ENCODE measurements at places on chromosomes 11 and 22.
A peak's percentile ranks its signal among the peaks of the same experiment; 100 is the strongest.

GRCh38 chr11:70255477-70256116, 14.9 kb upstream of the PPFIA1 start:
- DNase-seq, result no peak

DNA sequence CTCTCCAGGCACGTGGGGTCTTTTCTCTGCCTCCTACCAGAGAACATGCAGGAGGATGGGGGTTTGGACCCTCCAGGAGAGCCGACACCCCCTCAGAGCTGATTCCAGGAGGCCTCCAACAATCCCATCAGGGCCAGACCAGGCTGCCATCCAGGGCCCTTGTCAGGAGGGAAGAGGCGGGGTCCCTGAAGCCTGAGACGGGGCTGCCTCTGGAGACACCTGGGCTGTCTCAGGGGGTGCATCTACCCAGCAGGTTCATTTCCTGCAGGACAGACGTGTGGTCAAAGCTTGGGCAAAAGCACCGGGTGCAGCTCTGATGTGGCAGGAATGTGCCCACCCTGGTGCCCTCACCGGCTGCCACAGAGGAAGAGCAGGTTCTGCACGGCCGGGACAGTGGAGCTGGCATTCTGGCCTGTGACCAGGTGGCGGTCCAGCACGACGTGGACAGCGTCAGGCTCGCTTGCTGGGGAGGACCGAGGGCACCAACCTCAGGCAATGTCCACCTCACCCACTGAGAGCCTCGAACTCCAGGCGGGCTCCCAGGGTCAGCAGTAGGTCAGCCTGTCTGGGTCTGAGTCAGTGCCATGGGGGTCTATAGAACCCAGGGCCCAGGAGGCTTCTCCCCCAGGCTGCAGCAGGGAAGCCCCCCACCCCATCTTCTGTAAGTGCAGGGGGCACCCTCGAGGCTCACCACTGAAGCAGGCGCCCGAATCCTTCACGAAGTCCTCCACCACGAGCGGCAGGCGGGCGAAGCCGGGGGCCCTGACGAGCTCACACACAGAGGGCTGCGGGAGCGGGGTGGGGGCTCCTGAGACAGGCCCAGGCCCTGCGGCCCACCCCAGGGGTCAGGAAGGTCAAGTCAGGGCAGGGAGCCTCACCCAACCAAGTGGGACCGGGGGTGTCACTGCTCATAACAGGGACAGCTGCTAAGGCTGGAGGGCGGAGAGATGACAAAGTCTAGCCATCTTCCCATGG, 6.4 kb downstream of the GATD1 start:
- DNase-seq, result no peak

DNA sequence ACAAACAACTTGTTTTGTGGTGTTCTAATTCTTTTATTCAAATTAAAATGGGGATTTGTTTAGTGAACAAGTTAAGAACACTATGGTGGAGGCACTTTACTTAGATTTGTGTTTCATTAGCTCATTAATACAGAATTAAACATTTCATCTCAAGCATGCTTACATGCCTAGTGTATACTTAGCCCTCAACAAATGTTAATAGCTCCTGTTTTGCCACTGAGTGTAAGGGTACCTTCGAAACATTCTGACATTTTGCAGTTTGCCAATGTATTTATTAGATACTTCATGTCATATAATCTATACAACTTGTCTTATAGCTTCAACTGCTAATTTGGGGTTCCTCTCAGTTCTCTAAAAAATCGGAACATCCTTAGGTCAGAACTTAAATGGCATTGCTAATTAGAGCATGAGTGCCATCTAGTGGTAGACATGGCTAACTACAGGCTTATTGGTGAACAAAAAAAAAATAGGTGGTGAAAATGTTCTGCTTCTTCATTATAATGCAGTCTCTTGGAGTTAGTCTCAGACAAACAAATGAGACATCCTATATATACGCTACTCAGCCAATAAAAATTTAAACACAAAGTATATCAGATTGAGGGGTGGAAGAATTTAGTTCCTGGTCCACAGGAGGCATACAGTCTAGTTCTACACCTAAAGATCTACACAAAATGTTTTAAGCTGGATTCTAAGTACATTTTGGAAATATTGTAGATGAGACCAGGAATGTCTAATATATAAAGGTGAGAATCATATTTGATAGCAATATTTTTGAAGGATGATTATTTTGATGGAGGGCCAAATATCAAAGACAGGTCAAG, 4.9 kb upstream of the CNTN5 start:
- peak; percentile 62 for DNase-seq

GRCh38 chr11:130312046-130312445, 2.7 kb downstream of the ZBTB44 start:
- no peak for DNase-seq

DNA sequence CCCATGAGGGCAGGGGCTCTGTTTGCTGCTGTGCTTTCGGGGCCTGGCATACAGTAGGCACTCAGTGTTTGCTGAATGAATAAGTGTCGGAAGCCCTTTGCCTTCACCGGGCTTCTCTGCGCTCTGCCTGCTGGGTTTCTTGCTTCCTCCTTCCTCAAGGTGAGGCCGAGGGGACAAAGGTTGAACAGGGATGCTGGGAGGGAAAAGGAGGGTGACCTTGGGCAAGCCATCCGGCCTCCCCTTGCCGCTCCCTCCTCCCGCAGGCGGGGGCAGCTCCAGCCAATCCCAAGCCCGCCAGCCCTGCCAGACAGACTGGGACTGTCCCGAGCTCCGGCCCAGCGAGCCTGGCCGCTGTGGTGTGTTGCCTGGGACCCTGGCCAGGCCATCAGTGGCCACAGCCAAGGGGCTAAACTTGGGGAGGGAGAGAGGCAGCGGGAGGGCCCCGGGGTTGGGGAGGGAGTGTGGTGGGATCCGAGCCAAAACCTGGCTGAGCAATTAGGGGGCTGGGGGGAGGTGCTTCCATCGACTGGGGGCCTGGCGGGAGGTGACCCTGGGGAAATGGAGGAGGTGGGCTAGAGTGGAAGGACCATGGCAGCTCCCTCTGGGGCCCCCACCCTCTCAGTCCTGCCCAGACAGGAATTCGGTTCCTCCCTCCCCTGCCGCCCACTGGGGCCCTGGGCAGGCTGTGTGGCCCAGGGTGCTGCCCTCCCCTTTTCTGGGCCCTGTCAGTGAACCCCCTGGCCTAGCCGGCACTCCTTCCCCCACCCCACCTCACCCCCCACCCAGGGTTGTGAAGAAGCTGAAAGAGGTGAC, 3.4 kb upstream of the RCOR2 start:
- no peak for DNase-seq

DNA sequence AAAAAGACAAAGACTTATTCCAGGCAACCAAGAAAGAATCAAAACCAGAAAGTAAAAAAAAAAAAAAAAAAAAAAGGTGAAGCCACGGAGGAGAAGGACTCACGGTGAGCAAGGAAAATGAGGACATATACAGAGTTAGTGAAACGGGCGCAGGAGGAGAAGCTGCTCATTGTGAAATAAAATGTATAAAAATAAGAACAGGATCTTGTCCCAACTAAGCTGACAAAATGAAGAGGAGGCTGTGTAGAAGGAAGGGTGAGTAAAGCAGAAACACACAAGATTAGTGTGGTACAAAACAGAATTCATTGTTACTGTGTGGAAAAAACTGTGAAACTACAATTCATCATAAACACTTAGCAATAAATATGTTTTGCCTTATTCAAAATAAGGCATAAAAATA, 7.6 kb downstream of the IL17REL start:
- DNase-seq, result no peak

DNA sequence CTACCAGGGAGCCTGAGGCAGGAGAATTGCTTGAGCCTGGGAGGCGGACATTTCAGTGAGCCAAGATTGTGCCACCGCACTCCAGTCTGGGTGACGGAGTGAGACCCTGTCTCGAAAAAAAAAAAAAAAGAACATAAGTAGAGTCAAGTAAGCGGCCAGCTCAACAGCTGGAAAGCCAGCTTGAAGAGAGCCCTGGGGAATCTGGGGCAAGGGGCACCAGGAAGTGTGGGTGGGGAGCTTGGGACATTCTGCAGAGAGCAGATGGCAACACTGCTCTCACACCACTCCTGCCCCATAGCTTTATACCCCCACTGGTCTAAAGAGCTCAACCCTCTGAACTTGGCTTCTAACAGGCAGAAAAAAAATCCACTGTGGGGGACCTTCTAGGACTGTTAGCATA, 505.6 kb downstream of the BUD13 start:
- no peak for DNase-seq

GRCh38 chr22:28925916-28926315, 42.5 kb downstream of the ZNRF3 start:
- no peak for DNase-seq

DNA sequence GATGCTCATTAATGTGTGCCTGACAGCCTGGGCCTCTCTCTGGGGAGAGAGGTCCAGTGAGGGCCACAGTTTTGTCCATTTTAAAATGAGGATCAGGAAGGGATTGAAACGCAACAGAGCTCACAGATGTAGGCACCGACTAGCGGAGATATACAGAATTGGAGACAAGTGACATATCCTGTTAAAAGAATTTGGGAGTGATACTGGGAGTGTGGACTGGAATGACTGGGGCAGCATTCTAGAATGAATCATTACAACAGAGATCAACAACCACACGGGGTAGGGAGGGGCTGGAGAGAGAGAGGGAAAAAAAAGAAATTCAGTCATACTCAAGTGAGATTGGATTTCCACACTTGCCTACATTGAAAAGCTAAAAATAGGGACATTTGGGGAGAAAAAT, 2.5 kb upstream of the NCAM1 start:
- DNase-seq, result no peak

DNA sequence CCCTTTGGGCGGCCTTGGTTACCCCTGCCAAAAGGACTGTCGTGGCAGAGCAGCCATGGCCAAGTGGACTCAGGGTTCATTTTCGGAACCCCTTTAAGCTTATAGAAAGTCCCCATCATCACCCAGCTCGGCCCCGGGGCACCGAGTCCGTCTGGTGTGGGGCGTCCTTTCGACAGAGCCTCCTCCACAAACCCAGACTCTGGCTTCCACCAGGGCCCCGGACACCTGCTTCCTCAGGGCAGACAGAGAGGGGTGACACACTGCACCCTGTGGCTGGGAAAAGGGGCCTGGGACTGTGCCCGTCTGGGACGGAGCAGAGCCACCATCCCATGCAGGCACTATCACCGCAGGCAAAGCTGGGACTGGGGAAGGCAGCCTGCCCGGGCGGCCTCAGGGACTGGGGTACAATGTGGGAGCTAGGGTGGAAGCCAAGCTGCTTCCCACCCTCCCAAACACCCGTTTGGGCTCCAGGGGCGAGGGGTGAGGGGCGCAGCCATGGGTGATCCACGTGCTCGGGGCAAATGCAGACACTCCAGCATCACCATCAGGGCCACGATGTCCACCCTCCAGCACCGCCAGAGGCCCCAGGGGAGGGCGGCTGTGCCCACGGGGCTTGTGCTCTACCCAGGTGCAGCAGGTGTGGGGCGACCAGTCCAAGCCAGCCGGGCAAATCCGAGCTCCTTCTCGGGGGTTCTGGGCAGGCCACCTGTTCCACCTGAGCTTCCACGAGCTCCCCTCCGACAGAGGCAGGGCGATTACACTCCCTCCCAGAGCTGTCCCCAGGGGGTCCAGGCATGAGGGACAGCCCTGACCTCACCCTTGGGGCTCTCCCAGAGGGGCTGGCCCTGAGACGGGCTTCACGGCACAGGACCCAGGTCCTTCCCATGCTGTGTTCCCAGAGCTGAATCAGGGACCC, 11.7 kb upstream of the MRPL23 start:
- no peak for DNase-seq

GRCh38 chr11:14687456-14687855, 43.9 kb downstream of the PDE3B start:
- no peak for DNase-seq

DNA sequence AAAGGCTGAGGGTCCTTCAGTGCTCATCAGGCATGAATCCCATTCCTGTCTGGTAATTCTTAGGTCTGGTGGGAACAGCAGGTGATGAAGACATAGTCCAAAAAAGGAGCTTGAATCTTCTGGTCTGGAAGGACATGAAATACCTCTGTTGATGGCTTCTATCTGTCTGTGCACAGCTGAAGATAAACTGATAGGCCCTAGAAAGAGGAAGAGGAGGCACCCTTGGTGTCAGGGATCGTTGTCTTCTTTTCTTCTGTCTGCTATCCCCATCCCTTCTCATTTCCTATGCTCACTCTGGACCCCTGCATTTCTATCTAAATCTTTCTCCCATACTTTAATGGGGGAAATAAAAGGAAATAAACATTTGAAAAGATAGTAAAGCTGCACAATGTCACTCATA, 9.4 kb downstream of the AGBL2 start:
- no peak for DNase-seq

GRCh38 chr22:36730176-36730858, 26.8 kb upstream of the CACNG2 start:
- no peak for DNase-seq

GRCh38 chr11:76824083-76824939, 36.4 kb upstream of the ACER3 start:
- DNase-seq, result no peak

DNA sequence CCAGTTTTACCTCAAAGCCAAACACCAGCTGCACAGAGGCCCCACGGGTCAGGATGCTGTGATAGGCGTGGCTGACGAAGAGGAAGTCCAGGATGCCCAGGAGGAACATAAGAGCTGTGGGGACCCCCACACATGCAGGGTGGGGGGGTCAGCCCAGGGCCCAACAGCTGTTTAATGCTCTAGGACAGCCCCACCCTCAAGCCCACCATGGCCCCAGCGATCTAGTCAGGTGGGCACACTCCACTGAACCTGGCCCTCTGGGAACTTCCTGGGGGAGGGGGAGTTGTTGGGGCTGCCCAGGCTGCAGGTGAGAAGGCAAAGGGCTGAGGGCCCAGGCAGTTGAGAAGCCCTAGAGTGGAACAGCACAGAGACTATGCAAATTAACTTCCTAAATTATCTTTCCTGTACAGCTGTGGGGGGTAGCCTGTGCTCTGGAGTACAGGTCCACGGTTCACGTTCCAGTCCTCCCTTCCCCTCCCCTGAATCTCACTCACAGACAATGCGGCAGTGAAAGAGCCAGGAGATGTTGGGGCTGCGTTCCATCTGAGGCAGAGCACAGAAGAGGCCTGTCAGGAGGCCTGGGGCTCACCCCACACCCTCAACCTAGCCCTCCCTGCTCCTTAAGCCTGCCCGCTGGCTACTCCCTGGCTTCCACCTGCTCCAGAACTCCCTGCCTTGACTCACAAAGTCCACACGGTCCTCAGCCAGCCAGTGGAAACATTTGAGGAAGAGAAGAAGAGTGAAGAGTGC, 1.9 kb downstream of the SYVN1 start:
- DNase-seq, result no peak

- DNase-seq, result no peak
These were observed 48.4 kb upstream of the C11orf58 start for GRCh38 chr11:16690086-16690485.

DNA sequence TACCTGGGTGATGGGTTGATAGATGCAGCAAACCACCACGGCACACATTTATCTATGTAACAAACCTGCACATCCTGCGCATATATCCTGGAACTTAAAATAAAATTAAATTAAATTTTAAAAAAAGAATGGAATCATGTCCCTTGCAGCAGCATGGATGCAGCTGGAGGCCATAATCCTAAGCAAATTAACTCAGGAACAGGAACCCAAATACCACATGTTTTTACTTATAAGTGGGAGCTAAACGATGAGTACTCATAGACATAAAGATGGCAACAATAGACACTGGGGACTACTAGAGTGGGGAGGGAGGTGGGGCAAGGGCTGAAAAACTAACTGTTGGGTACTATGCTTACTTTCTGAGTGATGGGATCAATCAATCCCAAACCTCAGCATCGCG, 40.9 kb downstream of the CWC15 start:
- no peak for DNase-seq

GRCh38 chr11:108117746-108118371, 3.5 kb upstream of the ACAT1 start:
- peak; percentile 72 for DNase-seq

All from astrocyte of the spinal cord (primary cell).